ENCODE measurements at places on chromosomes 12 and 14.

DNA sequence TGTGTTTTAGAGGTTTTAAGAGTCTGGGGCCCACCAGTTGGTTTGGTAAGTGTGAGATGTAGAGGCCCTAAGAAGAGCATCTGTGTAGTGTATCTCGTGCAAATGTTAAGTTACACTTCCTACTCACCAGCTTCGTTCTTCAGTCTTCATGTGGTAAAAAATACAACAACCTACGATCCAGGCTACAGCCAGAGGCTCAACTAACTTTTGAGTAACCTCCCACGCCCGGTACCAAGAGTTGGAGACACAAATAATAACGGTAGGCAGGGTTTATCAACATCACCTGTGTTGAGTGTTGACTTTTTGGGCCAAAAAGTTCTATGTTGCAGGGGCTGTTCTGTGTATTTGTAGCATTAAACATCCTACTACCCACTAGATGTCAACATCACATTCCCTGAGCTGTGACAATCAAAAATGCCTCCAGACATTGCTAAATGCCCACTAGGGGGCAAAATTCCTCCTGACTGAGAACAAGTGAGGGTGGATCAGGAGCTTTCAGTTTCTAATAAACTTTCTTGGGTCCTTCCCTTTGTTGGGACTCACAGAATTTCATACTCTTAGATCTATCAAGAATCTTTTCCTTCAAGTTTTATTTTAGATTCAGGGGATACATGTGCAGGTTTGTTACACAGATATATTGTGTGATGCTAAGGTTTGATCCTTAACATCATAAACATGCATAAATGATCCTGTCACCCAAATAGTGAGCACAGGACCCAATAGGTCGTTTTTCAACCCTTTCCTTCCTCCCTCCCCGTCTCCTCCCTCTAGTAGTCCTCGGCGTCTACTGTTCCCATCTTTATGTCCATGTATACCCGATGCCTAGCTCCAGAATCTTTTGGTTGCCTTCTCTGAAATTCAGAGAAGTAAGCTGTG, 94.7 kb downstream of the SLC2A13 start:
- peak; percentile 84 for DNase-seq

- peak; percentile 86 for DNase-seq
Measured at GRCh38 chr14:50659327-50659974, 8.7 kb downstream of the SAV1 start.

- peak; percentile 47 for DNase-seq
Measured at GRCh38 chr12:29160230-29160629, 11.2 kb downstream of the FAR2 start.

- DNase-seq = no peak
Measured at GRCh38 chr12:2879853-2880252, 2.8 kb downstream of the RHNO1 start.

DNA sequence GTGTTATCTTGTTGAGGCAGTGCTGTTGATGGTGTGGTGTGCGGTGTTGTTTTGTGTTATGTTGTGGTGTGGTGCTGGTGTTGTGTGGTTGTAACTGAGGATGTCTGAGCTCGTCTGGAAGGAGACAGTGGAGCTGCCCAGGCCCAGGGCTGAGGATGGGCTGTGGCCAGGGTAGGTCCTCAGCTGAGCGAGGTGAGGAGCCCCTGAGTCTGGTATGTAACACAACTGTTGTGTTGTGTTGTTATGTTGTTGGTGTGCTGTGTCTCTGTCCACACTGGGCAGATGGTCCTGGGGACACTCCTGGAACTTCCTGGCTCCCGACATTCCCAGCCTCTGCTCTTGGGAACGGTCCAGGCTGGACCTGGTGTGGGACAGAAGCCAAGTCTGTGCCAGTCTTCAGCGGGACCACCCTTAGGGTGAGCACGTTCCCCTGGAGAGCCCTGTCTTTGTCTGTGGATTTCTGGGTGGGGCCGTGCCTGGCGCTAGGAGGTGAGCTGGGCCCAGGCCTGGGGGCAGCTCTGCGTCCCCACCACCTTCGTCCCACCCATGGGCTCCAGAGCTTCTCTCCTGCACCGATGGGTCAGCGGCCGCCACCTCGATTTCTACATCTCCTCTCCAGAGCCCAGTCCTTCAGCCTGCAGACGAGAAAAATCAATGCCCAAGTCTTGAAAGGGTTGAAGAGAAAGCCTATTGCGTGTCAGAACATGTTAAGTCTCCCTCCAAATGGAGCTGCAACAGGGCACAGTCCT, 27.4 kb upstream of the SFSWAP start:
- no peak for DNase-seq

DNA sequence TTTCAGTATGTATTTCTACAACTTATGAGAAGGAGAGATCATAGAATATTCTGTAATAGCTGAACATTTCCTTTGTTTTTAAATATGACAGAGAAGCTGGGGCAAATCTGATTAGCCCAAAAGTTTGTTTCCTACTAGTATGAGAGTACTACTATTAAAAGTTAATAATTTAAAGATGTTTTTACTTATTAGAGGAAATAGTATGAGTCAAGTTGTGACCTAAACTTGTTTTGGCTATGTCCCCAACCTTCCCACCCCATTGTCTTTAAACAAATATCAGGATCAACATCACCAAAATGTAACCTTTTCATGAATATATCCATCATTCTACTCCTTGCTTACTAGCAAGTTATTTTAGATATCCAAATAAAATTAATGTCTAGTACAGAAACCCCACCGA, 10.5 kb downstream of the GNPNAT1 start:
- DNase-seq = no peak

DNA sequence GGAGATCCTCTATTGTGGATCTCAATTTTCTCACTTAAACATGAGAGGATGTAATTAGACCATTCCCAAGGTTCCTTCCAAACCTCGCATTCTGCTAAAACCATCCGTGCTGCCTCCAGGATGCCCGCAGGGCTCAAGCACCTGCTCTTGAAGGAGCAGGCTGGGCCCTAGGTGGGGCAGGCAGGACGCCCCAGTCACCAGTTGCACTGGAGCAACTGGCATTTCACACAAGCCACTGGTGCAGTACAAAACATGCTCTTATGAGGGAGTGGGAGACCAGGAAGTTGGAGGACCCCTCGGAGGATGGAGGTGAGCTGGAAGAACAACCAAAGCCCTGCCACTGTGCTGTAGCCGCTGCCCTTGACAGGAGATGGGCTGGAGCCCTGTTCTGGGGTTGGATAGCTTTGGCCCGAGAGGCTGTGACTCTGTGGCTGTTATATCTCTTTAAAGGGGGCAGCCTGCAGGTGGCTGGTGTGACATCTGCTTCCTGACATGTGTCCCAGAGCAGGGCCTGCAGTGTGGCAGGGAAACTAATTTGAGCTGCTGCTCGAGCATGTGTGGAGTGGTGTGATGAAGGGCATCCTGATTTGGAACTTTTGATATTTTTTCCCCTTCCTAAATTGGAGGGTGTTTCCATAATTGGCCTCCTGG, 122.2 kb downstream of the CRACR2A start:
- DNase-seq = no peak

GRCh38 chr12:211639-212414, 2.1 kb downstream of the SLC6A12 start:
- DNase-seq = no peak

DNA sequence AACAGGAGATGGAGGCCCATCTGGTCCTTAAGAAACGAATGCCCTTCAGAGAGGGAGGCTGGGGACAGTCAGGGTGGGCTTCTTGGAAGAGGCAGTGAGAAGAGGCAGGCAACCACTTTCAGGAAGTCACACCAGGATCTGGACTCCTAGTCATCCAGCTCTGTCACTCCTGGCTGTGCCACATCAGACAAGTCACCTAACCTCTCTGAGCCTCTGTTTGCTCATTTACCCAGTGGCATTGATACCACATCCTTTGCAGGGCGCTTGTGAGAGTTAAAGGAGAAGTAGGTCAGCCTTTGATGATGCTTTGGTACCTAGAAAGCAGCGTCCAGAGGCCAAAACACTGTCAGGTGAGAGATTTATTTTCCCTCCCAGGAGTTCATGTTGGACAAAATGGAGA, 11.1 kb downstream of the CCDC197 start:
- no peak for DNase-seq

- DNase-seq = no peak
Measured at GRCh38 chr14:101336183-101336582, 225.1 kb upstream of the DIO3 start.

DNA sequence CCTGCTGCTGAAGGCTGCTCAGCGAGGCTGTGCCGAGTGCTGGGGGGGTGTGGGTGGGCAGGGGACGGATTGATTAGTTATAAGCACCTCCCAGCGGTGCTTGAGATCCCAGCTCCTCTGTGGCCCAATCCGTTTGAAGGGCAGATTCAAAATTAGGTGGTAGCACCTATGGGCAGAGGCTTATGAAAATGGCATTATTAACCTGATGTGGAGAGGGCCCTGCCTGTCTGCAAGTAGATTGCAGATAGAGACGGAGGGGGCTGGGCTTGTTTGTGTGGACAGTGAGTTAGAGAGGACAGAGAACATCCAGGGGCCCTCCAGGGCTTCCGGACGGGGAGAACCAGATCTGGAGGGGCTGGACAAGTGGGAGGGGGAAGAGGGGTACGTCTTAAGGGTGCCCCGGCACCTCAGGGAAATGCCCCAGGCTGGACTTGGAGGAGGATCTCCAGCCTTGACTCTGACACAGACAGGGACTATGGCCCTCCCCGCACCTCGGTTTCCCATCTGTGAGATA, at the start of gene RTL1:
TSS of gene RTL1 (minus strand) at position 51 of the 514 bp plus-strand sequence. CDS start 18,934 bp downstream, outside the sequence.
- no peak for DNase-seq

DNA sequence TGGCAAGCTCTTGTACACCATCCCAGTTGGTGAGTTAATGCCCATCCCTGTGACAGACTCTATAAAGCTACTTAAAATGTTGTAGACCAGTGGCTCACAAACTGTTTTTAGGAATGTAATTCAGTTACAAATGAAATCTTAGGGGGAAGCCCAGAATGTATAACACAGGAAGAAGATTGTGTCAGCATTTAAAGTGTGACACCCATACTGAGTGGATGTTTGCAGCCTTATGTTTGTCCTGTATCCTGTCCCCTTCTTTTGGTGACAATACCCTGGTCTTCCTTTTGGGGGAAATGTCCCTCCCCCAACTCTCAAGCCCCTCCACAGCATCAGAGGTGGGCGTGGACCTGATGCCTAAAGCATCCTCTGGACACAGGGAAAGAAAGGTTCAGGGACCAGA, 47.6 kb upstream of the FAM222A start:
- no peak for DNase-seq

DNA sequence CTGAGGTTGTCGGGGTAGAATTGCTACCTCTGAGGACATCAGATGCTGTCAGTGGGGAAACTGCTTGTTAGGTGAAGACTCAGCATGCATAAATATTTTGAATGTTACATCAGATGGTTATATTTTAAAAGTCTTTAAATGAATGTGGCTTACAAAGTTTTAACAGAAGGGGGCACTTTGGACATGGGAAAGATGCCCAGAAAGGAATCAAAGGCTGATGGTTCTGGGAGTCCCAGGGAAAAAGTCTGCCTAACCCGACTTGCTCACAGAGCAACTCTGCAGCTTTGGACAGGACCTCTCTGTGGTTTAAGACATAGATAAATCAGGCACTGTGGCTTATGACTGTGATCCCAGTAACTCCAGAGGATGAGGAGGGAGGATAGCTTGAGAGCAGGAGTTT, 474.9 kb downstream of the ATP23 start:
- DNase-seq = peak; percentile 54

DNA sequence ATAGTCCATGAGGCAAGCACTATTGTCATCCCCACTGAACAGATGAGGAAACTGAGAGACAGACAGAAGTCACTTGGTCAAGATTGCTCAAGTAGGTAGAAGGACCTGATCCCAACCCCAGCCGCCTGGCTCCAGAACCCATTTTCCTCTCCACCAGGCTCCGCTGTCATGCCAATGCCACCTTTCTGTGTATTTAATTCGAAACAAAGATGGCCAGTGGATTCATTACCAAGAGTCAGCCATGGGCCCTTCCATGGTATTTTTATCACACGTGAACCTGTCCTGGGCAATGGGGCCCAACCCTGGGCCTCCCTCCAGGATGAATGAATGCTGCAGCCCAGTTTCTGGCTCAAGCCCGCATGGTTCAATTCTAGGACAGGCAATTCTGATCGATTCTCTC, 673.4 kb downstream of the BCL11B start:
- DNase-seq = no peak

- DNase-seq = no peak
Measured at GRCh38 chr12:131112021-131112420, 158.3 kb downstream of the ADGRD1 start.

DNA sequence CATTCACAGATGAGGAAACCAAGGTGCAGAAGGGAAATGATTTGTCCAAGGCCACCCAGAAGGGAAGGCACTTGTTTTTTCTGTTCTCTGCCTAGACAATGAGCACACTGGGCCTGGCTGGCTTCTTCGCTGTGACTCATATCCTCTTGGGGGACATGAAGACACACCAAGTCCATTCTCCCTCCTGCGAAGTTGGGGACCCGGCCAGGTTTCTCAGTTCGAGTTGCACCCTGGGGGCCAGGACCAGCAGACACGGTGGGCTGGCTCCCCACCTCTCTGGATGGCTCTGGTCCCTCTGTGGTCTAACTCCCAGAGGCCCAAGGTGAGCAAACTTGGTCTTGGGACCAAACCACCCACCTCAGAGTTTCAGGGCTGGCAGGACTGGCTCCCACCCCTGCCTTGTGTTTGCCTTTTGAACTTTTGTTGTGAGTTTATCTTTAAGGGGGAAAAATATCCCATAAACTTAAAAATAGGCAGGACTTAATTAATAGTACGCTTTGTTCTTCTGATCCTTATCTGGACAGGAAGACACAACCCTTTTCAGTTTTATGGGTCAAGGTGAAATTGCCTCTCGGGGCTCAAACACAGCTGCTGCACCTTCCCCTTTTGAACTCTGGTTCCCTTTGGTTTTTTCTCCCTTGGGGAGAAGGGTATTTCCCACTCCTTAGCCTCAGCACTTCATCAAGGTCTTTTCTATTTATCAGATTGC, 9.0 kb upstream of the MLEC start:
- peak; percentile 60 for DNase-seq

DNA sequence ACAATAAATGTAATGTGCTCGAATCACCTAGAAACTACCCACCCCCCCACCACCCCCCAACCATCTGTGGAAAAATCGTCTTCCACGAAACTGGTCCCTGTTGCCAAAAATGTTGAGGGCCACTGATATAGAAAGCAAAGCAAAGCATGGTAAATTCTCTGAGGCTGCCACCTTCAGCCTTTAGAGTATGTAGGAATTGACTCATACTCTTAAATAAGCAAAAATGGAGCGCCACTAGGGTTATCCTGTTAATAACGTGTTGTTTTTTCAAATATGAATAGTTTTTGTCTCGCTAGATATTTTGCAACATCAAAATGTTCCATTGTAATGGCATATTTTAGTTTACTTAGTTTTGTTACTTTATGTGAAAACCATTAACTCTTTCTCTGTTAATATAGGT, 18.2 kb downstream of the DYNC1H1 start:
- no peak for DNase-seq

GRCh38 chr14:59176765-59177164, 11.7 kb upstream of the DAAM1 start:
- DNase-seq = no peak
